CD8-positive, alpha-beta memory T cell (primary cell): ENCODE measurements at places on chromosomes 3 and 15.

GRCh38 chr3:134134698-134135415 is 105.1 kb upstream of the SLCO2A1 start:
- no peak for DNase-seq

DNA sequence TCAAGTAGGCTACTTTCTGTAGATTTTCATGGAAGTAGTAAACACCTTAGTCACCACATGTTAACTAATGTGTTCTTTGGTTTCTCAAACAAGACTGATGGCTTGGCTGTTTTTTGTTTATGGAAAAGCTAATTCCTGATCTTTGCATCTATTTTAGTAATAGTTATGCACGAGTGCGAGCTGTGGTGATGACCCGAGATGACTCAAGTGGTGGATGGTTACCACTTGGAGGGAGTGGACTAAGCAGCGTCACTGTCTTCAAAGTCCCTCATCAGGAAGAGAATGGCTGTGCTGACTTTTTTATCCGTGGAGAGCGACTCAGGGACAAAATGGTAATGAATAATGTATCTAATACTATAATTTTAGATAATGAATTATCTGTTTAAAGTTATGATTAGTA is 46.6 kb downstream of the SPRED1 start:
- no peak for DNase-seq

DNA sequence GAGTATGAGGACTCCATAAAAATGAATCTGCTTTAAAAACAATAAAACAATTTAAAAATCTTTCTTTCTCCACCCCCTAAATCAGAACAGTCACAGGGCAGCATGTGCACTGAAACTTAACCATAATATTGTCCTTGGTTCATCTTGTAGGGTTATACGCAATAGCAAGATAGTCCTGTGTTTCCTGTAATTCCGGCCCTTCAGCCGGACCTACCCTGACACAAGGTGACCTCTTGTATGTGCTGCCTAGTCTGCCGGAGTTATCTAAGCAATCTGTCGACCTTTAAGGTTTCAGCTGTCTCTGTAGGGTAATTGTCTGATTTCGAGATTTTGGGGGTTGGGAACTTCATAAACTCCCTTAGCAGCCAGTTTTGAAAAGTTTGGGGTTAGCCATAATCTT is 99.9 kb downstream of the DHX36 start:
- no peak for DNase-seq

DNA sequence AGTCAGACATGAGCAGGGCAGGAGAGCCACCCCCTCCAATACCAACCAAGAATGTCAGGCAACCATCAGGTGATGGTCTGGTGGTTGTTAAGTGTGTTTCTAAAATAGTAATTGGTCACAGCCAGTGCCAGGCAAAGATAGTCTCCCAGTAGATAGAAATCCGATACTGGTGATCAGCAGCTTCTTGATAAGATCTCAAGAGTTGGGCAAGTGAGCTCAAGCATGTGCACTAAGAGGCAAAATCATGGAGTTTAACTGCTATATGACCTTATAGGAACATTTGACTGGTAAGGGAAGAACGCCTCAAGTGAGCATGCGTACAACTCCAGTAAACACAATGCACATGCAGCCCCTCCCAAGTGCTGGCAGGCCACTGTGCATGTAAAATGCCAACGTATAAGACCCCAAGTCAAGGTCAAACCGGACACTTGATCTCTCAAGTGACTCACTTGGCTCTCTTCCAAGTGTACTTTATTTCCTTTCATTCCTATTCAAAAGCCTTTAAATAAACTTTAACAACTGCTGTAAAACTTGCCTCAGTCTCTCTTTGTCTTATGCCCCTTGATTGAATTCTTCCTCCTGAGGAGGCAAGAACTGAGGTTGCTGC is 36.0 kb upstream of the CBLB start:
- no peak for DNase-seq

GRCh38 chr3:15932348-15933300 is 134.8 kb upstream of the ANKRD28 start:
- no peak for DNase-seq

DNA sequence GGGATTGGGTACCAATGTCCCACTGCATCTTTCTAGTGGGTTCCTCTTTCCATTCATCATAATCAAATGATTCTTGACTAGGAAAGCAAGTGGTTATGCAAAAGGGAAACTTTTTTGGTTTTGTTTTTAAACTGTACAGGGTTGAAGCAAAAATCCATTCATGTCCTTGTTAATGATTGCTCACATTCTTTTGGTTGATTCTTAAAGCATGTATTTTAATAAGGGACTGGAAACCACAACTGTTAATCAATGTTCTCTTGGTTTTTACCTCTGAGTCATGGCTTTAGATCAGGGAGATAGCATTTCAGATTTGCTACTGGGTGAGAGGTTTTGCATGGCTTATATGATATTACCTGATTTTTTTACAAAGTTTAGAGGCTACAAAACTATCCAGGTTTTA is 371.7 kb upstream of the RGMA start:
- DNase-seq: no peak

DNA sequence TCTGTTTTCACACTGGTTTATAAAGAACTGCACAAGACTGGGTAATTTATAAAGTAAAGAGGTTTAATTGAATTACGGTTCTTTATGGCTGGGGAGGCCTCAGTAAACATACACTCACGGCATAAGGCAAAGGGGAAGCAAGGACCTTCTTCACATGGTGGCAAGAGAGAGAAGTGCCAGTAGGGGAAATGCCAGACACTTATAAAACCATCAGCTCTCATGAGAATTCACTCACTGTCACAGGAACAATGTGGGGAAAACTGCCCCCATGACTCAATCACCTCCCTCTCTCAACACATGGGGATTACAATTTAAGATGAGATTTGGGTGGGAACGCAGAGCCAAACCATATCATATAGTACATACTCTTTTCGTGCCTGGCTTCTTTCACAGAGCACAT is 42.4 kb downstream of the MAP2K1 start:
- no peak for DNase-seq

GRCh38 chr3:67617518-67617917 is 36.9 kb downstream of the SUCLG2 start:
- no peak for DNase-seq

DNA sequence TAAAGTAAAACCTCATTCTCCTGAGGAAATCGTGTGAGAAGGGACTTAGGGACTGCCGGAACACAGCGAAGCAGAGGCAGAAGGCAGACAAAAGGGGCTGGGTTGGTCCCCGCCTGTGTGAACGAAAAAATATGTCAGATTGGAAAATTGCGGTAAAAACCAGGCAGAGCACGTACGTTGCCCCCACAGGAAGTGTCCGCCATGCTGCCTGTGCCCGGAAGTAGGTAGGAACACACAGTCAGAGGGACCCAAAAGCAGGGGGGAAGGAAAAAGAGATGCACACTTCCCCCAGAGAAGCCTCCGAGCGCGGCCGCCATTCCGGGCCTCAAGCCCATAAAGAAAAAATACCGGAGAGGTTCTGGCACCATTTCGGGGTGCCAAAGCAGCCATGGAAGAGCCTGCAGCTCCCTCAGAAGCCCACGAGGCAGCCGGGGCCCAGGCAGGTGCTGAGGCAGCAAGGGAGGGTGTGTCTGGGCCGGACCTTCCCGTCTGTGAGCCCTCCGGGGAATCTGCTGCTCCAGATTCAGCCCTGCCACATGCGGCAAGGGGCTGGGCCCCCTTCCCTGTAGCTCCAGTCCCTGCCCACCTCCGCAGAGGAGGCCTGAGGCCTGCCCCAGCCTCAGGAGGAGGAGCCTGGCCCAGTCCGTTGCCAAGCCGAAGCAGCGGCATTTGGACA is at the start of gene MKRN3:
TSS of gene MKRN3 (plus strand) at position 280 of the 676 bp plus-strand sequence. CDS start at position 389, 109 bp downstream.
- DNase-seq: peak; percentile 17

- peak; percentile 23 for DNase-seq
Measured at GRCh38 chr3:184812662-184813042, 686 bp downstream of the VPS8 start.

GRCh38 chr3:134035836-134036235 is 6.1 kb upstream of the SLCO2A1 start:
- no peak for DNase-seq

GRCh38 chr15:84604826-84605553 is 4.2 kb downstream of the ZSCAN2 start:
- peak; percentile 24 for DNase-seq

- DNase-seq: no peak
Measured at GRCh38 chr15:29092376-29093064, 177.1 kb downstream of the NSMCE3 start.

- no peak for DNase-seq
Measured at GRCh38 chr15:63038926-63039673, 3.4 kb upstream of the TPM1 start.

GRCh38 chr15:73607405-73607804 is 25.8 kb downstream of the NPTN start:
- DNase-seq: no peak

- DNase-seq: no peak
Measured at GRCh38 chr3:23650371-23651140, 155.2 kb upstream of the UBE2E1 start.
